NCI-H748 treated with DMSO at 0.1 percent for 48 hours (cell line): ENCODE measurements at places on chromosomes 13 and 19.
A peak's percentile ranks its signal among the peaks of the same experiment; 100 is the strongest.

DNA sequence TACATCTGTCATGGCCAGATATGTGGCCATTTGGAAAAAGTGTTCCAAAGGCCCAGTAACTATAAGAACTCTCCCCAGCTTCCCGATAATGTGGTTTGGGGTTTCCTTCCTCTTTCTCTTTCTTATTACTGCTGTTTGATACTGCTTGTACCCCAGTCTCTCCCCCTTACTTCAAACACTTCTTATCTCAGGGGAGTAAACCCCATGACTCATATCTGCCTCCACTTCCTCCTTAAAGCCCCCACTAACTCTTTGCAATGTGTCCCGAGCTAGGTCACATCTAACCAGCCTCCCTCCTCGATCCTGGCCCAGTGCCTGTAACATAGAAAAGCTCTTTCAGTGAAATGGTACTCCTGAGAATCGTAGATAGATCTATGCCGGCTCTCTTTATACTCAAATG, 82.4 kb upstream of the STARD13 start:
- no peak for DNase-seq

DNA sequence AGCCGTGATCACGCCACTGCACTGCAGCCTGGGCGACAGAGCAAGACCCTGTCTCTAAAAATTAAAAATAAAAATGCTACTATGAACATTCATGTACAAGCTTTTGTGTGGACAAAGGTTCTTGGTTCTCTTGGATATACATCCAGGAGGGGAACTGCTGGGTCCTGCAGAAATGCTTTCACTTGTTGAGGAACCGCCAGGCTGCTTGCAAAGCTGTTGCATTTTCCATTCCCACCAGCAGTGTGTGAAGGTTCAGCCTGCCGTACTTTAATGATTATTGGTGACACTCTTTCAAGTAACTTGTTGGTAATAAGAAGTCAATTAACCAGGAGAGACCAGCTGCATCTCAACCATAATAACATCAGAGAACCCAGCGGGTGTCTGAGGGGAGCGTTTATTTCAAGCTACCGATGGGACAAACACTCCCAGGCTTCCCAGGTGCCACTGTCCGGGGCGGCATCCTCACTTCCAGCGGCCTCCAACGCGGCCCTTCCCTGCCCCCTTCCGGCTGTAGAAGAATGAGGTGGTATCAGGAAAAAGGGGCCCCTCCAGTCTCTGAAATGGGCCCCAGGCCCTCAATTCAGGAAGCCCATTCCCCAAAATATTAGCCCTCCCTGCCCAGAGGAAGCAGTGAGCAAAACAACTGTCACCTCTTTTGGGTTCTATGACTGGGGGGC, 15.2 kb upstream of the PPP1R12C start:
- DNase-seq: no peak

DNA sequence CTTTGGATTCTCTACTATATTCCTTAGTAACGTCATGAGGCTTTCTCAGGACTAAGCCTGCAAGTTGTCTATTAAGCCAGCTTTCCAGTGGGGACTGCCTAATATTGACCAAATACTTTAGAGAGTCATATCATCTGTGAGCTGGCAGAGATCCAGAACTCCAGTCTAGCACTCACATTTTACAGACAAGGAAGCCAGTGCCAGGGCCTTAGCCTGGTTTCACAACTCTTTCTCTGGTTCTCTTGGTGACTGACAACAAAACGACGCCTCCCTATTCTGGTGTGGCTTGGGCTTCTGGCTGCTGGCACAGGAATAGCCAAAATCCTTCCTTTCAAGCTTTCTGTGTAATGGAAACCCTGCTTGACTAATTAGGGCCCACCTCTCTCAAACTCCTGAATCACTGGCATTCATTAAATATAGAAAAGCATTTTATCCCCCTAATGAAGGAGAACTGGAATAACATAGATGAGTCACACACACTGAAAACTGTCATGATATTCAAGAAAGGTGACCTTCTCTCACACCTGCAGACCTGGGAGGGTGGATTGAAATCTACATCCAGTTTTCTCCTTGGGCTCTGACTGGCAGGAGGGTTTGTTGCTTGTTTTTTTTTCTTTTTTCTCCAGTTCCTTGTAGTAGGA, 75.2 kb upstream of the UBL3 start:
- peak; percentile 45 for DNase-seq

DNA sequence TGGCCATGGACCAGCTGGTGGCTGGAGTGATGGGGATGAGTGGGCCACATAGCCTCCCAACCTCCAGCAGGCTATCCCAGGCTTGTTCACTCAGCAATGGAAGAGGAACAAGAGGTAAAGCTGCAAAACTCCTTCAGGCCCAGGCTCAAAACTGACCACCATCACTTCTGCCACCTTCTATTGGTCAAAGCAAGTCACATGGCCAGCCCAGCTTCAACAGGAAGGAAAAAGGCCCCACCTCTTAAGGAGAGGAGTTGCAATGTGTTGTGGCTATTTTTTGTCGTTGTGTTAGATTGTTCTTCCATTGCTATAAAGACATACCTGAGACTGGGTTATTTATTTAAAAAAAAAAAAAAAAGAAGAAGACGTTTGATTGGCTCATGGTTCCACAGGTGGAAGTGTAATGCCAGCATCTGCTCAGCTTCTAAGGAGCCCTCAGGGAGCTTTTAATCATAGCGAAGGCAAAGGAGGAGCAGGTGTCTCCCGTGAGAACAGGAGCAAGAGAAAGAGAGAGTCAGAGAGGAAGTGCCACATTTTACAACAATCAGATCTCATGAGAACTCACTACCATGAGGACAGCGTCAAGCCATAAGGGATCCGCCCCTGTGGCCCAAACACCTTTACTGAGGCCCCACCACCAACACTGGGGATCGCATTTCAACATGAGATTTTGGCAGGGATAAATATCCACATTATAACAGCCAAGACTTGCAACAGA, 5.4 kb downstream of the IGSF23 start:
- DNase-seq: no peak

GRCh38 chr13:70333752-70334151, 225.5 kb upstream of the KLHL1 start:
- DNase-seq: no peak

DNA sequence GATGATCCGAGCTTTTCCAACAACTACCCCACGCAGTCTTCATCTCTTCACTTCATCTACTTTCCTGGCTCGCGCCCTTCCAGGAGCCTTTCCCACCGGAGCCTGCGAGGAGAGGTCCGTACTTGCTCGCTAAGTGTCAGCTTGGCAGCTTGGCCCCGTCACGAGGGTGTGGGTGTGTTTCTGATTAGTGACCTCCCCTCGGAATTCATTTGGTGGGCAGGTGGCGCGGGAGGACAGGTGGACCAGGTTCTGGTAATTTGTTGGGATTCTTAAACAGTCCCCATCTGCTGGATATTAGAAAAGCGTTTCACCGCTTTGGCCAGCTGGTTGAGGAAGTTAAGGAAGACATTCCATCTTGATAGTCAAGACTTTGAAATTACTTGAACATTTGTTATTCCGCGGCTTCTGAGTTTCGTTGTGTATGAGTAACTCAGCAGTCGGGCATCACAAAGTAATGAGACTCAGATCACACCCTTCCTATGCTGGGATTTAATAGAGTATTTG, 515 bp downstream of the UFM1 start:
- peak; percentile 31 for DNase-seq

DNA sequence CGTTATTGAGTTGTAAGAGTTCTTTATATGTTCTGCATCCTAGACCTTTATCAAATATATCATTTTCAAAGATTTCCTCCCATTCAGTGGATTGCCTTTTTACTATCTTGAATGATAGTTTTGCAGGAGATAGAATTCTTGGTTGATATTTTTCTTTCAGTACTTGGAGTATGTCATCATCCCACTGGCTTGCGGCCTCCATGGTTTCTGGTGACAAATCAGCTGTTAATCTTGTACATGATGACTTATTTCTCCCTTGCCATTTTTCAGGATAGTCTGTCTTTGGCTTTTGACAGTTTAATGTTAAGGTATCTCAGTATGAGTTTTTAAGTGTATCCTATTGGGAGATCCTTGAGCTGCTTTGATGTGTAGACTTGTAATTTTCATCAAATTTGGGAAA, 8.5 kb downstream of the ZNF557 start:
- no peak for DNase-seq

DNA sequence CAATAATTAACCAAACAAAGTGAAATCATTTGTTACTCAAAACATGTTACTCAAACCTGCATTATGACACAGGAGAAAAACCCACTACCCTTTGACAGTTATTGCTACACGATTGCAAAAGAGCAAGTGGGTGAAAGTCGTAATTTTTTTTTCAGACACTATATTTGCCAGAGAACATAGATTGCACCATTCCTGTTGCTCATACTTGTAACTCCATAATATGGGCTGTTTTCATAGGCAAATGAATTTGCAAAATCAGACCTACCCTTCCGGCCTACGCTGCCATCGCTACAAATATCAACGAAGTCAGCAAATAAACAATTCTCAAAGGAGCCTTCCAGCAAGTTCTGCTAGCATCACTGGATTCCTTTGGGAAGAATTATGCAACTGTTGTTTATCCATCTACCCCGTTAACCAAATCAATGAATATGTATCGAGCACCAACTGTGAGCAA, 396.5 kb downstream of the IRS2 start:
- DNase-seq: no peak

DNA sequence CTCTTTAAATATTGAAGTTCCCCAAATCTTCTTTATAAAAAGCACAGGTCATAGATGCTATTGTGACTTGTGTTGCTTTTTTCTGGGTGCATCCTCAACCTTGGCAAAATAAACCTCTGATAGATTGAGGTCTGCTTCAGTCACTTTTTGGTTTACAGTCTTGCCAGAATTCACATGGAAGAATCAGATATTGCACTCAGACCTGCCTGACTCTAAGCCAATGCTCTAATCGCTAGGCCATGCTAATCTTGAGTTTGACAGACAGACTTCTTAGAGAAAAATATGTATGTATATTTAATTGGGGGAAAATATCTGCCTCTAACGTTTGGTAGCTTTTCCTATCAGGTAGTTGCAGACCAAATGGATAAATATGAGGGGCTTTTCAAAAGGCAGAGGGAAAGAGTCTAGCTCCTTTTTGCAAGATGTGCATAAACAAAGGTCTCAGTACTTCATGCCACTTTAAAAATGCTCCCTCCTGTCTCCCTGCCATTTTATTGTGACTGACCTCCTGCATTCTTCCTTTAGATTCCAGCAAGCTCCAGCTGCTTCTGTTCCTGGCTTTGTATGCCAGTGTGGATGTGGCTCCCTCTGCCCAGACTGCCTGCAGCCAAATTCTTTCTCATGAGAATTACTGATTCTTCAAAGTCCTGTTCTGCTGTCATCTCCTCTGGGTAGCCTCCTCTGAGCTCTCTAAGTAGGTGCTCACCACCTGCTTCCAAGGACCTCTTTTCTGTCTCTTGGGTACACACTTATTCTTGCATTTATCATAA, 42.4 kb upstream of the RFC3 start:
- DNase-seq: no peak

DNA sequence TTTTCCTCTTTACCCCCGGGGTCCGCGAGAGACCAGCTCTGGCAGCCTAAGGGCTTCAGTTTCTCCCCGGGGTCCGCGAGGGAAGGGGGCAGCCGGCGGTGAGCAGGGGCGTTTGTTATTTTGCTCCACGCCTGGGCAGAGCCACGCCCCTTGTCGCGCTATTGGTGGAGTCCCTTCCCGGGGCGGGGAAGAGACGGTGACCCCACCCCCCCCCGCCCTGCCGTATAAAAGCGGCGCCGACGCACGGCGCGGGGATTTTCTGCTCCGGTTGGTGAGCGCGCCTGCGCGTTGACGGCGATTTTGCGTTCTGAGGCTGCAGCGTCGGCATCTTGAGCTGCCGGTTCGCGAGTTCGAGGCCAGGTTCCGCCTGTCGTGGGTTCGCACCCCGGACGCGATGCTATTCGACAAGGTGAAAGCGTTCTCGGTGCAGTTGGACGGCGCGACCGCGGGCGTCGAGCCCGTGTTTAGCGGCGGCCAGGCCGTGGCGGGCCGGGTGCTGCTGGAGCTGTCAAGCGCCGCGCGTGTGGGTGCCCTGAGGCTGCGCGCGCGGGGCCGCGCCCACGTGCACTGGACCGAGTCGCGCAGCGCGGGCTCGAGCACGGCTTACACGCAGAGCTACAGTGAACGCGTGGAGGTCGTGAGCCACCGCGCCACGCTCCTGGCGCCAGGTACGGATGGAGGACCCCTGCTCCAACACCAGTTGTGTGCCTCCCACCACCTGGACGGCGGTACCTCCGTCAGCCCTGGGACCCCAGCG, at the start of gene ARRDC2:
Gene ARRDC2, plus strand, starts transcription at position 254 of the 757 bp plus-strand sequence. Its CDS starts 141 bp downstream, at position 395.
- DNase-seq: peak; percentile 70

- DNase-seq: no peak
Observed at GRCh38 chr13:103540382-103540765, 474.2 kb upstream of the SLC10A2 start.

DNA sequence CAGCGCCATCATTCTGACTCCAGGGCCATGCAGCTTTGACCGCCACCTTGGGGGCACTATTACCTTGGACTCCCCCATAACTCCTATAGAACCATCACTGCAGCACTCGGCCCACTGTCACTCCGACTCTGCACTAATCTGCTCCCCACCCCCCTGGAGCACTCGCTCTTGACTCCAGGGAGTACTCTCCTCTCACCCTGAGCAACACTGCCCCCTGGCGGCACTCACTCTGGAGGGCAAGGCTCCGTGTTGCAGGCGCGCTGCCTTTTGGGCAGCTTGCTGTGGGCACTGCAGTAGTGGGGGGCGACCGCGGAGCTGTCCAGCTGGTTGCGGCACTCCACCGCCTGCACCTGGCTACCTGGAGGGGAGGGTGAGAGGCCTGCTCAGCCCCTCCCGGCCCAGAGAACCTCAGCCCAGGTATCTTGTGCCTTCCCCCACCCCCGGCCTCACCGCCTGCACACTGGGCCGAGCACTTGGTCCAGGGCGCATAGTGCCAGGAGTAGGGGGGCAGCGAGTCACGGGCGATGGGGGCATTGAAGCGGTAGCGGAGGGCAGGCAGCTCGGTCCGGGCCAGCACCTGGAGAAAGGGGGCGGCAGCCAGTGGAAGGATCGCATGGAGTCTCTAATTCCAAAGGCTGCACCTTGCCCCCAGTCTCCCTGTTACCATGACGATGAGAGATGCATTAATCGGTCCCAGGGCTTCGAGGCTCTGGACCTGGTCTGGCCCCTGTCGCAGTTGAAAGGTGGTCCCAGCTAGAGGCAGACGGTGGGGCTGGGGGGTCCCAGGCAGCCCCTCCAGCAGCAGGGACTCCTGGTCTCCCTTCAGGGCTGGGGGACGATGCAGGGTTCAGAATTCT, 8.9 kb upstream of the MYO1F start:
- no peak for DNase-seq
